HEK293T (cell line): ENCODE measurements at places on chromosomes 5 and 9.
A peak's percentile ranks its signal among the peaks of the same experiment; 100 is the strongest.

DNA sequence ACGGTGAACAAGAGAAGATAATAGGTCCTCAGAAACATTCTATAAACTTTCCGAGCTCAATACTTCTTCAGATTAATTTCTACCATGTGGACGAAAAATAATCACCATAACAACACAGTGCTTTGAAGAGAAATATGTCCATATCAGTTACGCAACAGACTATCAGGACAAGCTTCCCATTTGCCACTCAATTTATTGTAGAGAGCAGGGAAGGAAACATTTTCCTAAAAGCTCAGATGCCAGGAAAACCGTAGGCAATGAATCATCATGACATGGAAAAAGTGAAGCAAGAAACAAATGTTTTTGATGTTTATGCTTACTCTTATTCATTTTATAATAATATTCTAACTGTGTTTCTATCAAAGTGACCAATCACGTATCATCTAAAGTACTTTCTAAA is 87.6 kb downstream of the S1PR3 start:
- DNase-seq: no peak

GRCh38 chr5:87182649-87183048 is 85.0 kb upstream of the RASA1 start:
- DNase-seq: no peak

GRCh38 chr9:79731171-79731890 is 159.6 kb downstream of the TLE4 start:
- no peak for DNase-seq

DNA sequence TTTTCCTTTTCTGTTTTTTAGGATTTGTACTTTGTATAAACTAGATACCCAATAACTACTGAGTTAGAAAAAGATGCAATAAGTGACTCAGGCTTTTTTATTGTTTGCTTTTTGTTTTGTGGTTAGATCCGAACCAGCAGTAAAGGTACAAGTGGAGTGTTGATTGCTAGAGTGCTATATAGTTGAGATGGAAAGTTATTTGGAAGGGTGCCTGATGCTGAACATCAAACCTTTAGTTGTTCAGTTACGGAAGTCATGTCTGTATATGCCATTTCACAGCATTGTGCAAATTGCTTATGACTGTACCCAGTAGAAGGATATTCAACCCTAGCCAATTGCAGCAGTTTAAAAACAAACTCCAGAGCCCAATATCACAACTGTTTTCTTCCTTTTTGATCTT is 285.1 kb downstream of the MAT2B start:
- DNase-seq: no peak

DNA sequence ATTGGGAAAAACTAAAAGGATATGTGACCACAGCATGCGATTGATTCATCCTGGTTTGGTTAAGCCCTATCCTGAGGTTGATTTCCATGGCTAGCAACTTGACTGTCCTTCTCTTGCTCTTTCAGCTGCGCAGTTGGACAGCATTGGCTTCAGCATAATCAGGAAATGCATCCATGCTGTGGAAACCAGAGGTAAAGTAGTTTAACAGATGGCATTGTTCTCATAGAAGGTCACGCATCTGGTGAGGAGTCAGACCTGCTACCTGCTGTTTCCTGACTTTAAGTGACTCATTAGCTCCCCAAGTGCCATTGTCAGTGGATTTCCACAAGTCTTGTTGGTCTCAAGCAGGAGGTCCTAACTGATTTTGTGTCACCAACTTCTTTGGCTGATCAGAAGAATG is 266.9 kb downstream of the ARHGAP26 start:
- DNase-seq: no peak

DNA sequence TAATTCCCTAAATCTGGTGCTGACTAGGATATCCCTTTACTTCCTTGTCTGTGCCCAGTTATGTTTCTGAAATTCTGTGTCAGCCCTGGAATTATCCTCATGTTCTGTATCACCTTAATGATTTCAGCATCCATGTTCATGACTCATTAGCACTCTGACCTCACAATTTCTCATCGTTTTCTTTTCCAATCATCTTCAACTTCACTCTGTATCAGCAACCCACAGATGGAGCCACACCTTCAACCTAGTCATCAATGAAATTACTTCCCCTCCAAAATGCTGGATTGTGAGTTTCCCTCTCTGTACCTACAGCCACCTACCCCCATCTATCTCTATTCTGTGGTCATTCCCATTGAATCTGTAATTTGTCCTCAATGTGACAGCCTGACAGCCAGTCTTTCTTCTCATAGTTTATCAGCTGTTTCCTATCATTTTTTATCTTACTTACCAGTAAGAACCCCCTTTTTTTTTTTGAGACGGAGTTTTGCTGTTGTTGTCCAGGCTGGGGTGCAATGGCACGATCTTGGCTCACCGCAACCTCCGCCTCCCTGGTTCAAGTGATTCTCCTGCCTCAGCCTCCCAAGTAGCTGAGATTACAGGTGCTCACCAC is 3.1 kb upstream of the IL6ST start:
- DNase-seq: no peak

DNA sequence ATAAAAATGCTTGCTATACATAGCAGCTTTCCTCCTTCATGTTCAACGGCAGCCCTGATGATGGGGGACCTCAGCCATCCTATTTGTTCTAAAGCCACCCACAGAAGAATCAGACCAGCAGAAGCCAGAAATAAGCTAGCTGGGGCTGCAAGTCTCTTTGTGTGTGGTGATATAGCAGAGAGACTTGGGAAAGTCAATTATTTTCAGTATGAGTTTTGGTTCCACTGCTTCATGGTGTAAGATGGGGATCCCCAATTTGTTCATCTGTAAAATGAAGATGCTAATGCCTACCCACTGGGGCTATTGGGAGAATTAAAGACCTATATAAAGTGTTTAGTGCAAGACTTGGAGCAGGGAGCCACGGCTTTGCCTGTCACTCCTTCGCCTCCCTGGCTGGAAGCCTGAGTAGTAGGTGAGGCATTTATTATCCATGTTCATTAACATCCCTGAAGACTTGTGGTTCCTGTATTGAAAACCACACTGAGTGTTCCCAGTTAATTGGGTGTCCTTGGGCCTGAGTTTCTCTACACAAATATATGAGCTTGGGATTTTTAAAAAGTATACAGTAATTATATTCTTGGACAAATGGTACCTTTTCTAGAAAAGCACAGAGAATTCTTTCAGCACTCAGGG is 210.1 kb upstream of the SLC24A2 start:
- no peak for DNase-seq

- no peak for DNase-seq
Measured at GRCh38 chr9:112787978-112788377, 37.4 kb downstream of the SNX30 start.

DNA sequence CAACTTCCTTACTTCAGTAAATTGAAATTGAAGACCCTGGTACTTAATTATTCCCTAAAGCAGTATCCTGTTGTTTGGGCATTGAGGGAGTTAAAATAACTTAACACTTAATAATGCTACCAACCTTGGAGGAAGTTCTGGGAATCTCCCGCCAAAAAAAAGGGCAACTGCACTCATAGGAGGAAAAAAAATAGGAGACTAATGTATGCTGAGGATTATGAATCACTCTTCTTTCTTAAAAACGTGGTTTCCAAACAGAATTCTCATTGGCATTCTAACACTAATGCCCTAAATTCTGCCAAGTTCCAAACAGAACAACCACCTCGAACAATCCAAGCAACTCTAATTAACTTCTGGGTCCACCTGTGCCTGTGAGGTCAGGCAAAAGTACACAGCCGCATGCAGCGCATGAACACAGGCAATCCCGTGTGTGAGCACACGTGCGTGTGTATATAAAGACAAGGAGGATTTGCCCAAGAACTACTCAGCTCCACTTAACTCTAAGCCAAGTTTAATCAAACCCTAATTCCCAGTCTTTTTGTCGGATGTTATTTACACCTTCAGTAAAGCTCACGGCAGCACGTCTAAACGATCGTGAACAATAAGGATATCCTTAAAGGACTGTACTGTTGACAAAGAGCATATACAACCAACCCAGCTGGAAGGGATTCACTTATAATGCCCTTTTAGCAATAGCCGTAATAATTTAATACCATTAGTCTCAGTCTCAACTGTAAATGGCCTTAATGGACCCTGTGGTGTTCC is 78.4 kb downstream of the EBF1 start:
- no peak for DNase-seq

DNA sequence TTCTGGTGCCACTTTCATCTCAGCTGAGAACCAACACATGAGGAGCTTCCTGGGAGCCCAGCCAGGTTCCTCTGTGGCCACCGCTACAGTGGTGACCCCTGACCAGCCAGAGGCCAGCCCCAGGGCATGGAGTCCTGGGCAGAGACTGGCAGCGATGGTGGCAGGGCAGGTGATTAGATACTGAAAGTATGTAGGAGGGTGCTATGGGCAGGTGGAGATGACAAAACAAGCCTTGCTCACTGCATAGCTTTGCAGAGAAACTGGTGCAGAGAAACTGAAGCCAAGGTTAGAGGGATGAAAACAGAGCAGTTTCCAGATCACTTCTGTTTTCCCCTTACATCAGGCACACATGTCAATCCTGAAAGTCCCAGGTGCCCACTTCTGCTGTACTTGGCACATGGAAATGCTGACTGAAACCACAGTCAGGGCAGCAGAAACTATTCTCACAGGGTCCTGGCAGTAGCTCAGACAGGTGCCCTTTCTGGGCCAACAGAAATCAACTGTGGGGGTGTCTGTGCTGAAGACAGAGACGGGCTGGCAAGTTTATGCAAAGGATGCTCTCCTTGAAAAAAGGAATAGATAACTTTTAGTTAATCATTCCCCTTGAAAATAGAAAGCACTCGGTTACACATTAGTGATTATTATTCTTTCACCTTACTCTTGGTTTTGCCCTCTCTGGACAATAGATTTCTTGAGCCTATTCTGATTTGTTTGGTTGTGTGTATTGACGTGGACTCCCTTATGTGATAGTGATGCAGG is 90.3 kb downstream of the ANKRD55 start:
- no peak for DNase-seq

GRCh38 chr9:36725777-36726356 is 153.2 kb downstream of the MELK start:
- no peak for DNase-seq

DNA sequence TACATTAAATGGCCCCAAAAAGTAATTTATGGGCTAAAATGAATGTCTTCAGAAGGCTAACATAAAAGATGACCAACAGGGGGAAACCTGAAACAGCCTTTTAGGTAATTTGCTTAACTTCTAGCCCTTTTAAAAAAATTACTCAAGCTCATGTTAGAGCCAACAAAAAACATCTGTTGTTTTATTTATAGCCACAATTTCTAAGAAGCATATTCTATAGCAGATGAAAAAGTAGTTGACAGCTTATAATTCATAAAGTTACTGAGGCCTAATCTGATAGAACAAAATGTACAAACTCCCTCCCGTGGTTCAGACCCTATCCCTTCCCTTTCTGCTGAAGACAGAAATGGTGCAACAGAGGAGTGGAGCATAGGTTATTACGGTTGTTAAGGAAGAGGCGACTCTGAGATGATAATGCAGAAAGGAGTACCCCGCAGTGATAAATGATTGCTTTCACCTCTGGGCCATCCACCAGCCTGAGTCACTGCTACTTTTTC is 46.1 kb downstream of the PIK3R1 start:
- DNase-seq: no peak

DNA sequence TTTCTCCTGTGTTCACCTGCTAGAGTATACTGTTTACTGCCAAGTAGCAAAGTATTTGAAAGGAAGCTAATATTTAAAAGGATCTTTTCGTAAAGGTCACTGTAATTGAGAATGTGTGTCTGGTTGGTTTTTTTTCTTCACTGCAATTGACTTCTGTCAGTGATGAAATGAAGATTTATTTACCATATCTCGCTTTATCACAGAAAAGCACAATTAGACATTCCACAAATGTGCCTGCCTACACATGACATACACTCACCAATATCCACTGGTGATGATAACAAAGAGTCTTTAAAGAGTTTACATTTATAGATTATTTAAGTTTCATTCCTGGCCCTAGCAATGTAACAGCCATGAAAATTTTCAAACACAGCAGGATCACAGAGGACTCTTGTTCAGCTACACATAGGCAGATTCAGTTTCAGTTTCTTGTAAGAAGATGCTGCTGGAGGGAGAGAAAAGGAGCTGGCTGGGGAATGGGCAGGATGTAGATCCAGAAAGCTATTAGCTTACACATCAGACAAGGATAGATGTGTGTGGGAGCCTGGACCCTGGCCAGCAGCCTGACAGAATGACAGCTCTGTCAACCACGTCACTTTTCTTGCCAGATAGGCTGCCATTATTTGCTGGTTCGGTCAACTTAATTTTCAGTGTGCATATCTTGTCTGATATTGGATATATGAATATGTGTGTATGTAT is 104.0 kb downstream of the GDNF start:
- no peak for DNase-seq

GRCh38 chr9:92563116-92564100 is 27.6 kb upstream of the ECM2 start:
- DNase-seq: no peak

- no peak for DNase-seq
Measured at GRCh38 chr5:134714541-134714940, 23.8 kb upstream of the CAMLG start.

DNA sequence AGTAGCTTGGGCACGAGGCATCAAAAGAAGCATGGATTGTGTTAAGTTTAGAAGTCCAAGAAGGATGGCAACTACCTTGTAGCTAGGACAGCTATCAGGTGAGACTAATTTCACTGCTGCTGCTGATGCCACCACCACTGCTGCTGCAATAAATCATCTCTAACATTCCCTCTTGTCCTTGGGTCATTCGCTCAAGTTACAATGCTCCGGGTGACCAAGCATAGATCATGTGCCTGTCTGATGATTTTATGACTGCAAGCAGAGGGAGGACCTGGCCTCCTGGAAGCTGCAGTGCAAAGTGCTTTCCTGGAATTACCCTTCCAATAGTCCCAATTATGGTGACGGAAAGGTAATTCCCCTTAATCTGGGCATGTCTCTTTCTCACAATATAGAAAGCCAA is 334.4 kb downstream of the PRELID2 start:
- no peak for DNase-seq

GRCh38 chr9:137175345-137175961 is 3.6 kb upstream of the TMEM210 start:
- no peak for DNase-seq

GRCh38 chr5:150672237-150672883 is 11.3 kb downstream of the MYOZ3 start:
- no peak for DNase-seq

DNA sequence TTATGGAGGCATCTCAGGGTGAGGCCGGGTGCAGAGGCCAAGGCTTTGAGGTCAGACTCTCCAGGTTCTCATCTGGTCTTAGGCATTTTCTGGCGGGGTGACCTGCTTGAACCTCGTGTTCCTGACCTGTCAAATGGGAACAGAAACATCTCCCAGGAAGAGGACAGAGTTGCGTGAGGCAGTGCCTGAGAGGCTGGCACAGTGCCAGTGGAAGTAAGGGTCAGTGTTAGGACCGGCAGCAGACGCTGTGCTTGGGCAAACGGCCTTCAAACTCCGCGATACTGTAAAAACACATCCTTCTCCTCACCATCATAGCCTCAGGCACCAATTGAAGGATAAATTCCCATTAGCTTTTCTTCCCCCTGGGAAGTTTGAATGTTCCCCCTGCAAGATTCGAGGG is 55.6 kb upstream of the FCN2 start:
- DNase-seq: no peak

GRCh38 chr5:161966564-161966963 is 101.0 kb upstream of the GABRG2 start:
- peak; percentile 13 for DNase-seq

- no peak for DNase-seq
Measured at GRCh38 chr5:115774684-115775083, 41.8 kb downstream of the CDO1 start.

- DNase-seq: no peak
Measured at GRCh38 chr5:112479418-112479817, 60.3 kb upstream of the EPB41L4A start.
